ENCODE measurements at places on chromosomes 5 and 9.

- peak; percentile 79 for DNase-seq
These were observed 4.5 kb downstream of the FANCC start for GRCh38 chr9:95313010-95313498.

DNA sequence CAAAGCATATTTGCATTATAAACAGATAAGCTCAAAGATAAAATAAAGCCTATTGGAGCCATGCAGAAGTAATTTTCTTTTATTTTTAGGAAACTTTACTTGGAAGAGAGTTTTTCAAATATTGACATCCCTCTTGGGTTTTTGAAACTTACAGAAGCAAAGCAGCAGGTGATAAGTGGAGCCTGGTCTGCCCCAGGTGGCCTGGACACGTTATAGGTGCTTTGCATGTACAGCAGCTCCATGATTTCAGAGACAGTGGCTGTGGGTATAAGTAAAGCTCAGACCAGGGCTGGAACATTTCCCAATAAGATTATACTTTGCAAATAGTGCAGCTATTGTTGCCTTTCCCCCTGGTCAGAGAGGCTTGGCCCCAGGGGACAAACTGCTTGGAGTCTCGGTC, 51.5 kb downstream of the CCDC192 start:
- DNase-seq = no peak

- DNase-seq = no peak
These were observed 97.8 kb downstream of the MAST4 start for GRCh38 chr5:66694036-66694435.

DNA sequence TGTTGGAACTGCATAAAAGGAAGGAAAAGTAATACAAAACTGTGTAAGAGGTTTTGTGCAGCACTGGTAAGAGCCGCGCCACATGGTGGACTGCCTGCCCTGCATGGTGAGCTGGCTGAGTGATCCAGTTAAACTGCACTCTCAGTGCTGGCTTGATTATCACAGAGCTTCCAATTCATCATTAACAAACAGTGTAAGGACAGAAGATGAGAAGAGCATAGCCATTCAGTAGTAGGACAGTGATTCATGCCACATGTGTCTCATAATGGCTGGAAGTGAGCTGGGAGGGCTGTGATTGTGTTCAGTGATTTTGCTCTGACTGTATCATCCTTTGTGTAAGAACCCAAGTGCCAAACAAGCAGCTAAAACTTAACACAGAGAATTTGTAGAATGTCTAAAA, 14.1 kb downstream of the ASPN start:
- no peak for DNase-seq

GRCh38 chr5:75623846-75624245, 12.6 kb downstream of the ANKDD1B start:
- no peak for DNase-seq

DNA sequence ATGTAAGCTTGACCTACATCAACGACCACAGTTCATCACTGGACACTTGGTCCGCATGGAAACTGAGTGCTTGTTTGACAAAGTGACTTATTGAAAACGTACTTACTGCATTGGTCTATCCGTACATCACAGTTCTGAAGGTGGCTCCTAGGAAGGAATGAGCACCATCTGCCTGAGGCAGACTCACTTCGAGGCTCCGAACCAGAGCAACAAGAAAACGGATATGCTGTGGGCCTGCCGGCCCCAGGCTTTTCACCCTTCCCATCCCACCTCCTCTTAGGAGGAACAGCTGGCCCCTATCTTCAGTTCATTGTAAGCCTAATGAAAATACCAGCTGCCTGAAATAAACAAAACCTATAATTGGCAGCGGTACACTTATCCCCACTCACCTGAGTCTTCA, 67.2 kb upstream of the TSLP start:
- peak; percentile 8 for DNase-seq

- no peak for DNase-seq
These were observed 71.5 kb downstream of the MACROH2A1 start for GRCh38 chr5:135327429-135328127.

- peak; percentile 9 for DNase-seq
These were observed 50.4 kb upstream of the FAM170A start for GRCh38 chr5:119578937-119579336.

DNA sequence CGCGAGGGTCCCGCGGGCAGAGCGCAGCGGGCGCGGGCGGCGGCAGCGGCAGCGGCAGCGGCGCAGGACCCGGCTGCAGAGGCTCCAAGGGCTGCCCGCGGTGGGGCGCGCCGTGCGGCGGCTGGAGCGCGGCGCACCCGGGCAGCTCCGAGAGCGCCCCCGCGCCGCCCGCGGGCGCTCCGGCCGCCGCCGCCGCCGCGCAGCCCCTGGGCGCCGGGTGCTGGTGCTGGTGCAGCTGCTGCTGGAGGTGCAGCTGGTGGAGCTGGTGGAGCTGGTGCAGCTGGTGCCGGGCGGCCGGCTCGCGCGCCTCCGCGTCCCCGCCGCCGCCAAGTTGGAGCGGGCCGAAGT, 644 bp downstream of the IER5L start:
- DNase-seq = no peak

- DNase-seq = no peak
These were observed 59.8 kb downstream of the MRPS30 start for GRCh38 chr5:44868541-44868940.

DNA sequence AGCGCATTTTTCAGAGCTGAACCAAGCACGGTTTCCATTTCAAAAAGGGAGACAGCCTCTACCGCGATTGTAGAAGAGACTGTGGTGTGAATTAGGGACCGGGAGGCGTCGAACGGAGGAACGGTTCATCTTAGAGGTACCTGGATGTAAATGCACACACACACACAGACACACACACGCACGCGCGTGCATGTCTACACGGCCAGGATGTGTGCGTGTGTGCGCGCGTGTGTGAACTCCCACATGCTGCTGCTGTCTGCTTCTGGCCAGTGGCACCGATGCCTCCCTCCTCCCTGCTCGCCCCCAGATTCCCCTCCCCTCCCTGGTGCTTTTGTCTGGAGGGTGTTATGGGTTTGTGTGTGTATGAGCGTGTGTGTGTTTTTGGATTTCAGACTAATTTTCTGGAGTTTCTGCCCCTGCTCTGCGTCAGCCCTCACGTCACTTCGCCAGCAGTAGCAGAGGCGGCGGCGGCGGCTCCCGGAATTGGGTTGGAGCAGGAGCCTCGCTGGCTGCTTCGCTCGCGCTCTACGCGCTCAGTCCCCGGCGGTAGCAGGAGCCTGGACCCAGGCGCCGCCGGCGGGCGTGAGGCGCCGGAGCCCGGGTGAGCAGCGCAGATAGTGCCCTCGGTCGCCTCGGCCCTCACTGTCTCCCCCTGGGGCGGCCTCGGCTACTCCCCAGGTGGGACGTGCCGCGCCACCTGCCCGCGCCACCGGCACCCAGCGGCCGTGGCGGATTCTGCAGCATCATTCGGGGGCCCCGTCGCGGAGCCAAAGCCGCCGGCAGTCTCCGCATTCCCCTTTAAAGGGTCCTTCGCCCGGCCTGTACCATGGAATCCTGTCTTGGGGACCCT, at the start of gene NTRK2:
Gene NTRK2 (plus strand): TSS at position 442 of the 850 bp plus-strand sequence. CDS start 1,020 bp downstream, outside the sequence.
- DNase-seq = peak; percentile 38
